ENCODE measurements at places on chromosomes 2 and 18.
A peak's percentile ranks its signal among the peaks of the same experiment; 100 is the strongest.

- no peak for DNase-seq
These were observed 2.6 kb upstream of the ZFP36L2 start for GRCh38 chr2:43228756-43229659.

DNA sequence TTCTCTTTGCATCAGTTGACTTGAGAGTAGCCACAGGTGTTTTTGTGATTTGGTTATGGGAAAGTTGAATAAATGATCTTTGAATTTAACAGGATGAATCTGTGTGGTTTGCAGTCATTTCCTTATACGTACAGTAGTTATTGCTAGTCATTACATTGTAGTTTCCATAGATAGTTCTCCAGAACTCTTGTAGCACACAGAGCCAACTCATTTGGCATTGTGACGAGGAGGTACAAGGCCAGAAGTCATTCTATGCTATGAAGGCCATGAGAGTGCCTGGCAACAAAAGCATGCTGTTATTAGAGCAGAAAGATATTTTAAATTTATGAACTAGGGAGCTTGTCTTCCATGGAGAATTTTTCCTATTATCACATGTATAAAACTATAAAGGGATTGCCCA is 973.0 kb upstream of the CHAC2 start:
- no peak for DNase-seq

GRCh38 chr2:214560618-214561190 is 149.8 kb downstream of the VWC2L start:
- no peak for DNase-seq

DNA sequence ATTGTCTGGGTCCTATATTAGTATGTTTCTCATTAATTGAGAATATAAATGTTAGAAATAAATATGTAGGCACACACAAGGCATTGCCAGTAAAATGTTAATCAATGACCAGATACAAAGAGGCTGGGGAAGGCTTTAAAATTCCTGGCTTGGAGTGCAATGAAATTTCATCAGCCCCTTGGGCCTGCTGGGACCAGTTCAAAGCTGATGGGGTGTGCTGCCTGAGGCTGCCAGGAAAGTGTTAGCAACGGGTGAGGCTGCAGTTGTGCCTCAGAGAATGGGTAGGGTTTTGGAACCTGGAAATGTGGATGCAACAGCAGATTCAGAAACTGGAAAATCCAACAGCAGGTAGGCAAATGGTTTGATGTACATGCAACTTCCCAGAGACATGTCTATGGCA is 68.9 kb downstream of the DIPK1C start:
- no peak for DNase-seq

- no peak for DNase-seq
These were observed 990 bp upstream of the GDF7 start for GRCh38 chr2:20666005-20666303.

GRCh38 chr2:149044500-149044899 is 6.0 kb downstream of the LYPD6B start:
- no peak for DNase-seq

DNA sequence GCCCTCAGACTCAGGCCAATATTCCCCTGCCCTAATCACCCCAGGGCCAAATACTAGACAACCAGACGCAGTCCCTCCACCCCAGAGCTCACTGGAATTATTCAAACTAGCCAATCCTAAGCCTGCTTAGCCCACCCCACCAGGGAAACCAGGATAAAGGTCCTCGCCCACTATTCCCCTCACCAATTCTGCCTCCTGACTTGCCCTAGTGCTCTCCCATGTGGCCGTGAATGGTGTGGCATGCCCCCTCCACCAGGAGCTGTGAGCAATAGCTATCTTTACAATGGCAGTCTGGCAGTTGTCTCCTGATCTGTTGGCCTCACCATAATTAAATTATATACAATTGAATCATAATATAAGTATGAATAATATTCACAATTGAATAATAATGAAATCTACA is 42.3 kb downstream of the FAM124B start:
- DNase-seq = no peak

GRCh38 chr2:225566798-225567197 is 167.3 kb downstream of the NYAP2 start:
- peak; percentile 13 for DNase-seq

- peak; percentile 4 for DNase-seq
These were observed 262.0 kb downstream of the AFF3 start for GRCh38 chr2:99880148-99880963.

- DNase-seq = peak; percentile 54
These were observed 24.9 kb downstream of the EPB41L3 start for GRCh38 chr18:5518899-5519371.

DNA sequence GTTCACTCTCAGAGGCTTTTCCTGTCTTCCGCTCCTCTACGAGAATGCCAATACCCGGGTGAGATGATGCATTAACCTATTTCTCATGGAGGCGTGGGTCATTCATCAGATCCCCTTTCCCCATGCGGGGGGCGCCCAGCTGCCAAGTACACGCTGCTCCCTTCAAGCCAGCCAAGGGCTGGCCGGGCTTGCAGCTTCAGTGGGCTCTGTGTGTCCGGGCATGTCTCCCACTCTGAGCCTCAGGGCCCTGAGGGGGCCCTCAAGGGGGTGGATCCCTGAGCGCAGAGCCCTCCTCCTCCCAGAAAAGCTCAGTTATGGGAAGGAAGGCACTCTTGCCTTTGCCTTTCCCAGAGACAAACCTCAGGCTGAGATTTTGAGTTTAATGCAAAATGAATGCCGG is 431.8 kb upstream of the MYT1L start:
- DNase-seq = no peak

DNA sequence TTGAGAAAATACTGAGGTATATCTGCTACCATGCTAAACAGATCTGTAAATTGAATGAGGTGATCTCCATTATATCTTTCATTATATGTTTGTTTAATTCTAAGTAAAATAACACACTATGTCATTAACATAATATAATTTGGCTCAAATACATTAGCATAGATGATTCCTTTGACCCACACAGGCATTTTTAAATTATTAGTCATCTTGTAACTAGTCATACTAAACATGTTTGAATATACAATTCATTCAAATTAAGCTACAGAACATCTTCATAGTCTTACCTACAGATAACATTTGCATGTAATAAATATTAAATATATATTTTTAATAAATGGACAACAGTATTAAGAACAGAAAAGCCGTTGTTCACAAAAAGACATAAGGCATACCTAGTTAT is 52.7 kb upstream of the KYNU start:
- DNase-seq = no peak

DNA sequence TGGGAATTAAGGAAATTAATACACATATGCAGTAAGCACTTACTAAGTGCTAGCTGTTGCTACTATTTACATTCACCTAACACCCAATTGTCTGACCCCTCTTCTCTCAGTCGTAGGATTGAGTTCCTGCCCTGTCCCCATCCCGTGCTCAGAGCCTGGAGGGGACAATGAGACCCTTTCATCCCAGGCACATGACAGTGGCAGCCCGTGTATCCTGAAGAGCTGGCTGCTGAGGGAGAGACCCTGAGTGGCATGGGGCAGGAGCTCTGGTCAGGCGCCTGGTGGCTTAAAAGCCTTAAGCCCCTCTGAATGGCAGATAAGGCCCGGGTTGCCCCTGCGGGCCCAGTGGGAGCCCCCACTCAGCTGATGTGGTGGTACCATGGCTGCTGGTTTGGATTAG is 99.0 kb downstream of the DYSF start:
- DNase-seq = no peak

- DNase-seq = no peak
These were observed 63.2 kb upstream of the TMEM17 start for GRCh38 chr2:62568983-62569837.

DNA sequence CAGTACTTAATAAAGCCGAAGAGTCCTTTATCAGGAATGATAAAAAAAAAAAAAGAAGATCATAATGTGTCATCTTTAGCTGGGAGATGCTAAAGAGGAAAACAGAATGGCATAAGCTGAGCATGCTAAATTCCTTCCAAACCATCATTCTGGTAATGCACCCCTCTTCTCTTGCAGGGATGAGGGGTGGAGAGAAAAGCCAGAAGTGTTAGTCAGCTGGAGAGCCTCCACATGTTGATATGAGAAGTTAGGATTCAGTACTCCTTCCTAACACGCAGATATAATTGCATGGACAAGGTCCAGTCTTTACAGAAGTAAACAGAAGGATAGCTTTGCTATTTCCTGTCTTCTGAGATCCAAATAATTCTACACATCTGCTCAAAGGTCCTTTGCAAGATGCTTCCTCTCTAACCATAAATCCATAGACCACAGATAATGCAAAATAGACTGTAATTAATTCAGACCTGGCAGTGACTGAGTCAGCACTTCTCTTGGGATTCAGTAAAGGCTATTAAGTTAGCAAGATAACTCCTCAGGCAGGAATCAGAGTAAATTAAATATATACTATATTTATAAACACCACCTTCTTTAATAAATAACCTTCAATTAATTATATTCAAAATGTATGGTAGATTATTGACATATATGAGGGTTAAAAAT is 930.0 kb upstream of the KLHL29 start:
- DNase-seq = no peak

- no peak for DNase-seq
These were observed 191.5 kb downstream of the CCDC85A start for GRCh38 chr2:56375251-56375650.

DNA sequence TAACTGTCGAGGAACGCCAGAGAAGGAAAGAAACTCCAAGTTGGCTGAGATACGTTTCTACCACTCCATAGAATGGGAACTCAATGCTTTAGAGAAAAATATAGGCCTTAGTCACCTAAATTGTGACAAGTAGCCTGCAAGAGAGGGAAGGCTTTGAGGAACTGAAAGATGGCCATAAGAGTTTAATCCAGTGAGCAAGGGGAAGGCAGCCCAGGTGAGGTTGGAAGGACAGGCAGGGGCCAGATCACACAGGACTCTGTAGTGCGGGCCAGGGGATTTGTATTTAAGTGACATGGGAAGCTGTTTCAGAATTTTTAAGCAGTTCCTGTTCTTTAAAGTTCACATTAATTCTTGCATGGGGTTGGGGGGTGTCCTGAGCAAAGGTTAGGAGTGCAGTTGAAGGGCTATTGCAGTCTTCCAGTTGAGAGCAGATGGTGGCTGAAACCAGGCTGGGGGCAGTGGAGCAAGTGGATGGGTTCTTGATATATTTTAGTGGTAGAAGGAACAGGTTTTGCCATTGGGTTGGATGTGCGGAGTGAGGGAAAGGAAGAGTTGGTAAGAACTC is 138.9 kb upstream of the PELI1 start:
- DNase-seq = no peak

- no peak for DNase-seq
These were observed 27.5 kb downstream of the COPS8 start for GRCh38 chr2:237113026-237113795.

DNA sequence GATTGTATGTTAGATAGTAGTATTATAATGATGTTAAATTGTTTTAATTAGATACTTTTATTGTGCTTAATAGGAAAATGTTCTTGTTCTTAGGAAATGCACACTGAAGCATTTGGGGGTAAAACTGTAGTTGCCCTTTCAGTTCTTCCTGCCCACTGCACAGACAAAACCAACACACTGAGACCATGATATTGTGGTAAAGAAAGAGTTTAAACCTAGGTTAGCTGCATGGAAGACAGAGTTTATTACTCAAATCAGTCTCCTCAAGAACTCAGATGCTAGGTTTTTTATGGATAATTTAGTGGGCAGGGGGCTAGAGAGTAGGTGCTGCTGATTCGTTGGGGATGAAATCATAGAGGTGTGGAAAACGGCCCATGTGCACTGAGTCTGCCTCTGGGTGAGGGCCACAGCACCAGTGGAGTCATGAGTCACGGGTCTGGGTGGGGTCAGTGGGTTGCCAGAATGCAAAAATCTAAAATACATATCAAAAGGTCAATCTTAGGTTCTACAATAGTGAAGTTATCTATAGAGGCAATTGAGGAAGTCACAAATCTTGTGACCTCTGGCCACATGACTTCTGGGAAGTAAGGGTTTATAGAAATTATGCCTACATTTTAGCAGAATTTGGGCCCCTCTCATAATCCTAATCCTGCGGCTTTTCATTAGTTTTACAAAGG is 283.4 kb upstream of the FBXO11 start:
- no peak for DNase-seq

Measured in fibroblast of gingiva (primary cell).